Endothelial cell (in vitro differentiated cells): ENCODE measurements at places on chromosomes 4 and X. TPM values are rescaled to one million over a fixed set of nuclear protein-coding genes. Genes with fewer than 3 reads are reported as not detected.
A peak's percentile ranks its signal among the peaks of the same experiment; 100 is the strongest.

Gene TLR1
- total RNA-seq = 0.23 TPM

Gene NPY2R
- 3.6 TPM for total RNA-seq

Gene RNF175
- 0.36 TPM for total RNA-seq

GRCh38 chr4:67581208-67581857 is 22.8 kb downstream of the STAP1 start:
- H3K27me3 ChIP-seq = peaks cover 1% of the 10 kb centered on the region
- DNase-seq = no peak
- no peaks in the 10 kb centered on the region for H3K36me3 ChIP-seq
- H3K4me1 ChIP-seq = no peaks in the 10 kb centered on the region
- H3K27ac ChIP-seq = no peak overlapping the region
- no peak overlapping the region for H3K4me3 ChIP-seq

DNA sequence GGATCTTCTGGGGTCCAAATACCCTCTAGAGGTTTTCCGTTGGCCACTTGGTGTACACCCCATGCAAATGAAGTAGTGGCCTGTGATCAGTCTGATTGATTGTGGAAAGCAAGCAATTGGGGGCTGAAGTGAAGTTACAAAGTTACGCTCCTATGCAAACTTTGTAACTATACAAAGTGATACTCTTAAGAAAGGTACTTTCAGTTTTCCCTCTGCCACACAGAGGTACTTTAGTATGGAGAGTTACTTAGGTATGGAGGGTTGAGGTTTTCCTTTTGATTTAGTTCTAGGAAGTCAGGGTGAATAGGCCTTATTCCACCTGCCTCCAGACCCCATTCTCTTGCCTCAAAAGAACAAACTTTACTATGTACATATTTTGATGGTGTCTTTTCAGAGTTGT is 28.7 kb downstream of the STAG2 start:
- no peak for DNase-seq
- peaks cover 5% of the 10 kb centered on the region for H3K27me3 ChIP-seq
- H3K27ac ChIP-seq = no peak overlapping the region
- H3K4me3 ChIP-seq = no peak overlapping the region
- H3K36me3 ChIP-seq = no peaks in the 10 kb centered on the region

GRCh38 chr4:142264961-142265360 is 581.1 kb downstream of the INPP4B start:
- H3K27ac ChIP-seq = peak overlapping the region; percentile 40
- no peak for DNase-seq
- no peaks in the 10 kb centered on the region for H3K36me3 ChIP-seq
